ENCODE measurements at places on chromosomes 2 and 18.

DNA sequence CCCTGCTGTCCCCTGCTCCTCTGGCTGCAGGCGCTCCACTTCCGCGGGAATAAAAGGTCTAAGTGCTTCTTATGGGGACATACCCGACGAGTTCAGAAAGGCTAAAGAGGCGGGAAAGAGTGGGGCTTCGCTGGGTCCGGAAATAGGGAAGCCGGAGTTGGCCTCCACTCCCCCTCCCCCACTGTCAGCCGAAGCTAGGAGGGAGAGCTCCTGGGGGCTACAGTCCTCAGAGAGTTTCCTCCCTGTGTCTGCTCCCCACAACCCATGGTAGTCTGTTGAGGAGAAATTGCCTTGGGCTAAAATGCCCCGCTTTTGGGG, 7.2 kb downstream of the GAD1 start:
- DNase-seq: no peak

DNA sequence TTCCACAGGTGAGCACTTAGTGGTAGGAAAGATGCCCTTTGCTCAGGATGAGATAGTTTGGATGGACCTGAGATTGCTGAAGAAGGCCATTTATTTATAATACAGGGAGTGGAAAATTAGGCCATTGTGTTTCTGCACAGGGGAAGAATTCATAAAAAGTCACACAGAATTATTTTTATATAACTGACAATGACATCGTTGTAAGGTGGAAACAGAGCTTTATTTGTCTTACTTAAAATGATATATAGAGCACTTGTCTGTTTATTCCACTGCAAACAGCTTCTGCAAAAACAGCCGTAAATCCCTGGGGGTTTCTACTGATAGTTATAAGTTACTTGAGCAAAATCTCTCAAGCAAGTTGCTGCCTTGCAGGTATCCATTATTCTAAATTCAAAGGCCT, 158.1 kb upstream of the ZNF521 start:
- no peak for DNase-seq

DNA sequence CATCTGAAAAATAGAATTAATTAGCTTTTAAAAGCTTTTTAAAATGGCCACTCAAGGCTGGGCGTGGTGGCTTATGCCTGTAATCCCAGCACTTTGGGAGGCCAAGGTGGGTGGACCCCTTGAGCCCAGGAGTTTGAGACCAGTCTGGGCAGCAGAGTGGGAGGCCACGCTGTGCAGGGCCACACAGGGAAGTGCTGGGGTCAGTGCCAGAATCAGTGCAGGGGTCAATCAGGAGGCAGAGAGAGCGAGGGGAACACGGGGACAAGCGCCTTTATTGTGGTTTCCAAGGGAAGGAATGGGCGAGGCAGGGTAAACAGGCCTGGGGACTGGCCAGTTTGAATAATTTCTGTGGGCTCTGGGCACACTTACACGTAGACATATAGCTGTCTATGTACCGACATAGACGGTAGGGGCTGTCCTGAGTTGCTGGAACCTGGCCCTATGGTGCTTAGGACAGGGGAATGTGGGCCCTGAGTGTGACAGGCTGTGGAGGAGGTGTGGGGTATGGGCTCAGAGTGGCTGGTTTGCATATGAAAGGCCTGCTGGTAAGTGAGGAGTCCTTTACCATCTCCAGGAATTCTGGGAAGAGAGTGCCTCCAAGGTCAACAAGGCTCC, 42.9 kb downstream of the DYSF start:
- DNase-seq: no peak

DNA sequence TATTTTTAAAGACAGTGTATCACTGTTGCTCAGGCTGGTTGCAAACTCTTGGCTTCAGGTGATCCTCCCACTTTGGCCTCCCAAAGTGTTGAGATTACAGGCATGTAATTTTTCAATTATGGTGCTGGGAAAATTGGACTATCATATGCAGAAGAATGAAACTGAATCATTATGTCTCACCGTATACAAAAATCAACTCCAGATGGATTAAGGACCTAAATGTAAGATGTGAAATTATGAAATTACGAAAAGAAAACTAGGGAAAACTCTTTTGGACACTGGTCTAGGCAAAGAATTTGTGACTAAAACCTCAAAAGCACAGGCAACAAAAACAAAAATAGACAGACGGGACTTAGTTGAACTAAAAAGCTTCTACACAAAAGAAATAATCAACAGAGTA, 31.2 kb downstream of the MAP3K2 start:
- DNase-seq: no peak

- DNase-seq: no peak
These were observed 275.9 kb upstream of the TCF4 start for GRCh38 chr18:55863876-55864275.

- no peak for DNase-seq
These were observed 45.0 kb downstream of the WDR75 start for GRCh38 chr2:189486237-189486770.

GRCh38 chr2:65252640-65253039, 25.0 kb downstream of the ACTR2 start:
- no peak for DNase-seq

DNA sequence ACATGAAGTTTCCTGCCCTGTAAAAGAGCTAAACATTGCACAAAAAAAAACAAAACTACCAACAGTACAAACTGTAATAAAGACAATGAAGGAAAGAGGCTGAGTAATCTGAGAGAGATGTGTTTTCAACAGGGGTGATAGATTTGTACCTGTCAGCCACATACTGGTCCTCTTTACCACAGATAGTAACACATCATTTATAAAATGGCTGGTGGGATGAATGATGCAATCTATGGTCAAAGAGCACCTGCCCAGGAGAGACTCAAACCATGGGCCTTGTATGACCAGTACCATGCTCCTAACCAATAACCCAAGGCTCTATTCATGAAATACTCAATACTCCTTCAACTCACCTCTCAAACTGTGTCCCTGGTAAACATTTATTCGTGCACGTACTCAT, 4.5 kb downstream of the SUCLG1 start:
- no peak for DNase-seq

- DNase-seq: no peak
These were observed 40.4 kb downstream of the SLC4A5 start for GRCh38 chr2:74302865-74303264.

- no peak for DNase-seq
These were observed 51.7 kb downstream of the MCFD2 start for GRCh38 chr2:46863882-46864281.

DNA sequence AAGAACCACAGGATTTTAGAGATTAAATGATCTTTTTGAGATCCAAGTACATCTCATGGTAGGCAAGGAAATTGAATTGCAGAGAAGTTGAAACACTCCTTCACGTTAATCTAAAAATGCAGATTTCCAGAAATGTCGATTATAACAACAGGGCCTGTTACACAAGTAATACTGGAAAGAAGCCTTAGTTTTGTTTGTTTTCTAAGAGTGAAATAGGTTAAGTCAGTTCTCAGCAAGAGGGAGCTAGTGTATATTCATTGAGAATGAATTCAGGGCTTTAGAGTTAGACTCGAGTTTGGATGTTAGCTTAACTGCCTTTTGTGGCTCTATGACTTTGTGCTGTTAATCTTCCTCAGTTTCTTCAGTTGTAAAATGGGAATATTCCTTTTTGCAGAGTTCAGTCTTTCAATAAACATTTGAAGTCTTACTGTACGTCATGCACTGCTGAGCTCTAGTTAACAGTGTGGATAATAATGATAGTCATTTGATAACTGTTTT, 926 bp downstream of the NDUFV2 start:
- no peak for DNase-seq

DNA sequence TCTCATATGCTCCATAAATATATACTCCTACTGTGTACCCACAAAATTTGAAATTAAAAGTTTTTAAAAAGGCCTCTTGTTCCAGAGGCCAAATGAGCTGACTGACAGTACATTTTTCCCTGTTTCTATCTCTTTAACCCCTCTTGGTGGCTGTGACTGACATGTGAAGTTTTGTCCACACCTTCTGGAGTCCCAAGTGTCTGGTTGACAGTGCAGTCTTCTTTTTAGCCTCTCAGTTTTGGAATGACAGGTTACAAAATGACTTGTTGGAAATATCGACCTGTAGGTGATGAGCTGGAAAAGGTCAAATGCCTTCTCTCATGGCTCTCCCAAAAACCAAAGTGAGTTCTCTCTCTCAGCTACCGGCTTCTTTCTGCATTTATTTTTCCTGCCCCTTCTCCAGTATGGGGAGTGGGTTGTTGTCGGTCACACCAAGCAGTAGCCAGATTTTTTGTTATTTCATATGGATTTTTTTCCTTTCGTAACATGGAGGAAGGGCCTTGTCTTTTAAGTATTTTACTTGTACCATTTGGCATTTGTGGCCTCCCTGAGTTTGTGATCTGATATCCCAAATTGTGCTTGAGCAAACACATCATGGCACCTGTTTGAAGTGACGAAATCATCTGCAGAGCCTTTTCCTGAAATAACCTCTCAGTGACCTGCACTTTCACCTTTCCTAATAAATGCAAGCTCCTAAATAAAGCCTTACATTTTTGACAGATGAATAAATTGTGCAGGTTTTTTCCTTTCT, 143.9 kb downstream of the ESCO1 start:
- no peak for DNase-seq

GRCh38 chr2:45705233-45705632, 53.8 kb downstream of the PRKCE start:
- DNase-seq: no peak

DNA sequence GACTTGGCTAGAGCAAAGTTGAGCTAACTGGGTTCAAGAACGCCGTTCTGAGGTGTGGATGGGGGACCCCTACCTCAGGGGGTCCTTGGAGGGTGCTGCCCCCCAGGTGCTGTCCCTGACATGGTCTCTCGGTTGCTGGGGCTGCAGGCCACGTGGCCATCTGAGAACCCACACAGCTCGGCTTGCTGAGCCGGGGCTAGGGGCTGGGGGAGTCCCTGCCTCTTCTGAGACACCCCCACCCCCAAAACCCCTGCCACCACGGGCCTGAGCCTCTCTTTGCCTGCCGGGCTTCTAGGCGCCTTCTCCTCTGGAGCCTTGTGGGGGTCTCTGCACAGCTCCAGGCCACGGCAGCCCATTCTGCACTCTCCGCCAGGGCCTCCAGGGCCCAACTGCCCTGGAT, 52.0 kb upstream of the LAMA1 start:
- no peak for DNase-seq

DNA sequence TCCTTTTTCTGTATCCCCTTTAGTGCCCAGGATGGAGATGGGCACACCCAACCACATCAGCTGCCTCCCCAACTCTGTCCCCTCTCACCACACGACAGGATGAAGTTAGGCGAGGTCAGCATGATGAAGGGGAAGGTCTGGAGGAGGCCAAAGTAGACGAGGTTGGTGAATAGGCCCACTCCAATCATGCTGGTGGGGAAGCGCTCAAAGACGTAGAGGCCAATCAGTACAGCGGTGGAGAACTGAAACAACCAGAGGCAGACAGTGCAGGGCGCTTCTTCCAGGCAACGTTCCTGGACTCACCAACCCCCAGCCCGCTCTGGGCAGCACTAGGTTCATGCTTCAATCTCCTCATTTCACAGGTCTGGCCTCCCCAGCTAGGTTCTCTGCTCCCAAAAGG, 2.9 kb downstream of the TEX261 start:
- no peak for DNase-seq

Measured in T-helper 1 cell (primary cell).